ENCODE measurements at places on chromosomes 12 and 14.

DNA sequence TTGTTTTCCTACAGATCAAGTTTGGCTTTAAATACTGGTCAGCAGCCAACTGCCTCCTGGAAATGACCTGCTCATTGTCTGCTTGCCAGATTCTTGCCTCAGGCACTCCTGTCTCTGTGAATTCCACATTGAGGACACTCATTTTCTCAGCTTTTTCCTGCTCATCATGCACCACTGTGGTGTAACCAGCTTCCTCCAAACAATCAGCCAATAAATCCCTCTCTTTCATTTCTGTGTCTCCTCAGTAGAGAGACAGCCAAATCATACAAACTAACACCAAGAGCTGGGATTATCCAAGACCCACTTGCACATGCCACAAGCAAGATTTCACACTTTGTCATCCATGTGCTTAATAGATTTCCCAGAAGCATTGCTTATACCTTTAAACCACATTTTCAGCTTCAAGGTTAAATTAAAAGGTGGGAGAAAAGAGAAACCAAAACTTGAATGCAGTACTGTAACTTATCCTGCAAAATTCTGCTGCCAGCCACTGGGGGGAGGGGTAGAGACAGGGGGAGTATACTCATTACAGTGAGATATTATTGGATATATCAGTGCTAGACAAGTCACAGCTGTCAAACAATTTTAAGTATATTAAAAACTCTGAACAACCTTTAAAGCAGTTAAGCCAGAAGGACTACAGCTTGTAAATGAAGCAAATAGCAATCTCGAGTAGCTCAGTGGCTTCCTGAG is 105.0 kb downstream of the PPP2R5E start:
- DNase-seq = peak; percentile 19

GRCh38 chr12:6211421-6211869 is 11.2 kb downstream of the CD9 start:
- DNase-seq = no peak

- DNase-seq = no peak
These were observed 127.3 kb downstream of the SCARB1 start for GRCh38 chr12:124736115-124737039.

GRCh38 chr12:22458298-22458937 is 85.9 kb downstream of the C2CD5 start:
- DNase-seq = no peak

DNA sequence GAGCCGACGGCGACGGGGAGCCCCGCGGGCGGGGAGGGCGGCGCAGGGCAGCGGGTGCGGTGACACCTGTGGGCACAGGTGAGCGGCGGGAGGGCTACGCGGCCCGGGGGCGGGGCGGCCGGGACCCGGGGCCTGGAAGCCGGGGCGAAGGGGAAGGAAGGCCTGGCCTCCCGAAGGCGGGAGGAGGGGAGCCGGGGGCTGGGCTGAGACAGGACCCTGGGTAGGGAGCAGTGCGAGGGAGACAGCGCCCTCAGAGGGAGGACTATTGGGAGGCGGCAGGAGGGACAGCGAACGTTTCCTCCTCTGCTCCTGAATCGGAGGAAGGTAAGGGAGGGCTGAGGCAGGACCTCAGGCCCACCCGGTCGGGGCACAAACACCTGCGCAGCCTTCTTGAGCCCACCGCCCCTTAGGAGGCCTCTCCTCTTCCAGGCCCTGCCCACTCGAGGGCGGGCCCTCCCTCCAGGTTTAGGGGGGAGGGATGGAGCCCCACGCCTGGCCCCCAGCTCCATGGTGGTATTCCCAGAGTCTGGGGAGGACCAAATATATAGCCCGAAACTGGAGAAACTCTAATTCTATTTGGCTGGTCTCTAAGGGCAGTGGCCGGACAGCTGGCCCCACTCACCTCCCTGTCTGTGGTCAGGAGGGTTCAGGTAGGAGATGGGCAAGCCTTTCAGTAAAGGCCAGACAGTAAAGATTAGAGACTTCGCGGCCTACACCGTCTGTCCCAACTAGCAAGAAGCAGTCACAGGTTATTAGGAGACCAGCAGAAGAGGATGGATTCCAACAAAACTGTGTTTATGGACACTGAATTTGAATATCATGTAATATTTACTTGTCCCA is 509 bp downstream of the PLEKHG6 start:
- no peak for DNase-seq

- DNase-seq = no peak
These were observed 25.1 kb downstream of the CDK17 start for GRCh38 chr12:96375170-96375569.

DNA sequence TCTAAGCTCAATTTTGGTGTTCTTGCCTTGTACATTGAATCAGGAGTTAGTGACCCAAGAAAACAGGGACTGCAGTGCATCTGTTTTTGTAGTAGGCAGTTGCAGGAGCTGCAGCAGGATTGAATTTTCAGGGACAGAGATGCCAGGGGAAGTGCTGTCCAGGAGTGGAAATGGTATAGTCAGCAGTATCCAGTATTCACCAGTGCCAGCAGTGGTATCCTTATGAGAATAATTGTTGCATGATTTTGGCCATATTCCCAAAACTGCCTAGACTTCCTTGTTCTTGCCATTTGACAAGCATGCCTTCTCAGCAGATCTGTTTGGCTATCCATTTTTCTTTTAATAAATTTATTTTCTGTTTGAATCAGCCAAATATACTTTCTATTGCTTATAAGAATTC is 18.6 kb upstream of the ABCD2 start:
- no peak for DNase-seq

DNA sequence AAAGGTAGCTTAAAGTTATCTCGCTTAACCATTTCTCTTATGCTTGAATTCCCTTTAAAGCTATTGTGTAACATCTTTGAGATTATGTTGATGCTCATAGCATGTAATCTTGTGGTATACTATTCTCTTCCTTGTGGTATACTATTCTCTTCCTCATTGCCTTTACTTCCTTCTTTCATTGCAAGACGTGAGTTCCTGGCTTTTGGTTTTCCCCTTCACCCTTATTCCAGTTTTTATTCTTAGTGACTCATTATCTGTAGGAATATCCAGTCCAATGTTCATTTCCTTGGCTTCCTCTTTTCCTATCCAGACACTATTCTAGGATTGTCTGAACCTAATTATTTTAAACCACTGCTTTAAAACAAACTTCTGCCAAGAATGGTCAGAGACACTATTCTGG is 564.0 kb downstream of the CCER1 start:
- no peak for DNase-seq

- no peak for DNase-seq
These were observed 137.9 kb upstream of the ATP2B1 start for GRCh38 chr12:89846473-89847055.

DNA sequence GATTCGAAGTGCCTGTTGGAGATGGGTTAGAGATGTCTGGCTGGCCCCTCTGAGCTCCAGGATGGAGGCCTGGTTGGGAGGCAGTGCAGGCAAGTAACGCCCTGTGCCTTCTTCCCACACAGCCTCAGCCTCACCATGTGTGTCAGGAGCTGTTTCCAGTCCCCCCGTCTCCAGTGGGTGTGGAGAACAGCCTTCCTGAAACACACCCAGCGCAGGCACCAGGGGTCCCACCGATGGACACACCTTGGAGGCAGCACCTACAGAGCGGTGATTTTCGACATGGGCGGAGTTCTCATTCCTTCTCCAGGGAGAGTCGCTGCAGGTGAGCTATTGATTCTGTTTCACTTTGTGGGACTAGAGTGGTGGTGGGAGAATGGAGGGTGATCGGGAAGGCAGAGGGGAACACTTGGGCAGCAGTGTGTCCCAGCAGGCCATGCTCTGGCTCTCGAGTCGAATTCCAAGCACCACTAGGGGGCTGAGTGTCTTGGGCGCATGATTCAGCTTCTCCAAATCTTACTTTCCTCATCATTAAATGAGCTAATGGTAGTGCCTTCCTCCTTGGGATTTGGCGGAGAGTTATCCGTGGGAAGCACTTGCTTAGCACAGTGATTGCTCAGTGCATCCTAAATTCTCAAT is 6.8 kb downstream of the ACAD10 start:
- DNase-seq = no peak

DNA sequence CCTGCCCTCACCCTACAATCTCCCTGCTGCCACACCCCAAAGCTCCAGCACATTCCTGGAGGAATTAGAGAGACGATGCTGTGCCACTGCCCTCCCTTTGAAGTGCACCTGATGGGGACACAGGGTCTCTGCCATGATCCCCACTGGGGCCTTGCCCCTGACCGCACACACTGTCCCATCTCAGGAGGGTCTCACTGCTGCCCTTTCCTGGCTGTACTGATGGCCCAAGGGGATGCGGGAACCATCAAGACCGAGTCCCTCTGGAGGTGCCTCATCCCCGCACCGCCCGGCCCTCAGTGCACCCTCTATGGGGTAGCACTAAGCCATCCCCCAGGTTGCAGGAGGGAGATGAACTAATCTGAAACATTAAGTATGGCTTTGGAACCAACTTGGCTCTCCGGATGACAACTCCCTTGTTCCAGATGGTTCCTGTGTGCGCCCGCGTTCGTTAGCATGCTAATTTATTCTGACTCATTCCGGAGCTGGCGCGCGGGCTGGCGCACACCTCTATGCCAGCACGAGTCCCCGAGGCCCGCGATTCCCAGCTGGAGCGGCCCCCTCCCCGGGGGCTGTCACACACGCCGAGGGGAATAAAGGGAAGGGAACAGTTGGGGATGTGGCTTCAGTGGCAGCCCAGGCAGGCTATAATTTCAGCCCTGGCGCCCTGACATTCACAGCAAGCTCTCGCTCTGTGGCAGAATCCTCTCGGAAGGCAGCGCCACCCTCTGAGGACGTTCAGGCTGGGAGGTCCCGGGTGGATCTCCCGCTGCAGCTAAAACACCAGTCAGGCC is 34.2 kb upstream of the C14orf180 start:
- peak; percentile 26 for DNase-seq

DNA sequence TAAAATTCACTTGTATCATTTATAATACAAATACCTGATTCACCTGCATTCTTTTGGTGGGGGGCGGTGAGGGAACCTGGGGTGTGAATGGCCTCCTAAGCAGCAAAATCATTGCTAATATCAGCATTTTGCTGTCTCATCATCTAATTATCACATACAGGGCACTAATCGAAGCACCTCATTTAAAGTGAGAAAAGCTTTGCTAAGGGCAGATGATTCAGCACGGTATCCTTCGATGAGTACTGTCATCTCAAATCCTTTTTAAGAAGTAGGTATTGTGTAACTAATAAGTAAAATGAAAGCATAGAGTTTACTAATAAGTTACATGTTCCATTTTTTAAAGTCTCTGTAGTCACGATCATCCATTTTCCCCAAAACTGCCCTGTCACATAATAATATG is 278.1 kb upstream of the SOX5 start:
- DNase-seq = no peak

GRCh38 chr12:96193725-96194575 is at the start of gene ELK3:
Gene ELK3, plus strand, starts transcription at chr12:96194375.
- peak; percentile 30 for DNase-seq

DNA sequence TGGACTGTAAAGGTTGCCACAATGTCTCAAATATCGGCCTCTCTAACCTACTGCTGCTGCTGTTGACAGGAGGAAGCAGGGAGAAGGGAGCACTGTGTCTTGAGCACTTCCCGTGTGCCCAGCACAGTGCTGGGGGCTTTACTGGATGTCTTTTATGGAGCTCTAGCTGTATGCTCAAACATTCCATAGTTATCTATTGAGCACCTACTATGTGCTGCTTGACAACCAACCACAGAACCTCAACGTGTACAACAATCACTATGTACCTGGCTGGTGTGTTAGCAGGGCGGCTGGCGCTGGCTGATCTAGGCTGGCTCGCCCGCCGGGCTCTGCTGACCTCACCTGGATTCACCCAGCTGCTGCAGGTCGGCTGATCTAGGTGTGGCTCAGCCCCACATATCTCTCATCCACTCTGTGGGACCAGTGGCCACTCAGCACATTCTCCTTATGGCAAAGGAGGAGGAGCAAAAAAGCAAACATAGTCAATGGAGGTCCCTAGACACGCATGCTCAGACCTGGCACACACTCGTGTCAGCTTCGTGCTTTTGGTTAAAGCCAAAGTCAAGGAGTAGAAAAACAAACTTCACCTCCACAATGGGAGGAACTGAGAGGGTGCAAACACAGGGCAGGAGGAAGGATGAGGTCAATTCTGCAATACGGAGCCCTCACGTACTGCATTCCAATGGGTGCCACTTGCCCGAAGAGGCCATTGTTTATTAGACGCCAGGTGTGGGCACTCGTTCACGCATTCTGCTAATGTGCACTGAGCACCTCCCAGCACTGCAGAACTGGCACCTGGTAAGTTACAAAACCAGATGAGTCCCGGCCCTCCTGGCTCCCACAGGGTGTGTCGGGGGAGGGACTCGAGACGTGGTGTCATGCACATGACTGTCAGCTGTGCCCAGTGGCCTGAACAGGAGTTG is 147.2 kb downstream of the SCARB1 start:
- DNase-seq = no peak

All from hypothalamus (tissue), 51 donors.